CD4-positive, alpha-beta T cell treated with Interleukin-17A for 1 hour (primary cell): ENCODE measurements at places on chromosomes 4 and X.

DNA sequence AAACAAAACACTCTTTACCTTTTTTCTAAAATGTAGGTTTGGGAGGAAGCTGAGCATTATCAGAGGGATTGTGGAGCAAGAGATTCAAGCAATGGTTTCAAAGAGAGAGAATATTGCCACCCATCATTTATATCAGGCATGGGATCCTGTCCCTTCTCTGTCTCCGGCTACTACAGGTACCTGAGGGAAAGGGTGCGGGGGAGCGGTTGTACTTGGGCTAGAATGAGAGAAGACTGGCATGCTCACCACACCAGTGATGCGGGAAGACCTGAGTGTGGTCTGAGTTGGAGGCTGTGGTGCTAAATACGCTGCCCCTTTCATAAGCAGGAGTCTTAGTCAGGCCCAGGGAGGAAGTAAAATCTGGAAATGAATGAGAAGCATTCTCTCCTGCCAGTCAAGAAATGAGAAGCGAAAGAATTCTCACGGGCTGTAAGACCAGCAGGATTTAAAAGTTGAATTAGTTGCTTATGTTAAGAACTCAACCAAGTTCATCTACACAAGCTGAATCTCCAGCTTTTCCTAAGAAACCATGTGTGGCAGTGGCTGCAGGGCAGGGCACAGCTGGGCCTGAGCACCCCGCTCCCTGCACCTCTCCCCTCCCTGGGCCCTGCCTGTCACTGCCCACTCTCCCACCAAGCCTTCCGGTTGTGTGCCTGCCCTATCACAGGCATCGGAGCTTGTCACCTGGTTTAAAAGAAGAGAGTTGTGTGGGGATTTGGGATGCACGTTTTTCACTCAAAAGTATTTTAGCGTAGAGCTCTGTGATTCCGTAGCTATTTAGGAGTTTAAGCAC, 24.8 kb upstream of the MSANTD1 start:
- DNase-seq: no peak

DNA sequence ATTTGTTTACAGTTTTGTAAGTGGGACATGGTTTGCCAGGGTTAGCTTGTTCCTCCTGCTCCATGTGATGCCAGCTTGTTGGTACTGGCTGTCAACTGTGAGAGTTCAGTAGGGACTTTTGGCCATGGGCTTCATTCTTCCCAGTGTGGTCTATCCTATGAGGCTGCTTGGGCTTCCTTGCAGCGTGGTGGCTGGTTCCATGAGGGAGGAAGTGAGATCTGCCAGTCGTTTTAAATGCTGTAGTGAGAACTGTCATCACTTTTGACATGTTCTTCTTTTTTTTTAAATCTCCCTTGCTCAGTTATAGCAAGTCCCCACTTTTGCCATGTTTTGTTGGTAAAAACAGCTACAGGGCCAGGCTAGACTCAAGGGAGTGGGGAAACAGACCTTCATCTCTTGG, 15.9 kb downstream of the NSD2 start:
- DNase-seq: no peak

DNA sequence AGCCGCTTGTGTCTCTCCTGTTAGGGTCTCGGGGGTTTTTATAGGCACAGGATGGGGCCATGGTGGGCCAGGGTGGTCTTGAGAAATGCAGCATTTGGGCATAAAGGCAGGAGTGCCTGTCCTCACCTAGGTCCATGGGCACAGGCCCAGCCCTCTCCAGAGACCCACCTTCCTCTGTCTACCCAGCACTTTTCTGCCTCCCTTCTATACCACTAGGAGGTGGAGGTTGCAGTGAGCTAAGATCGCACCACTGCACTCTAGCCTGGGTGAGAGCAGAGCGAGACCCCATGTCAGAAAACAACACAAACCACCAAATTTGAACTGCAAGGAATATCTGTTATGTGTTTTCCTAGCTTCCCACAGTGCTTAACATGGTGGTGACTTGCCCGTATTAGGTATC, 38.0 kb downstream of the MOB1B start:
- DNase-seq: no peak

DNA sequence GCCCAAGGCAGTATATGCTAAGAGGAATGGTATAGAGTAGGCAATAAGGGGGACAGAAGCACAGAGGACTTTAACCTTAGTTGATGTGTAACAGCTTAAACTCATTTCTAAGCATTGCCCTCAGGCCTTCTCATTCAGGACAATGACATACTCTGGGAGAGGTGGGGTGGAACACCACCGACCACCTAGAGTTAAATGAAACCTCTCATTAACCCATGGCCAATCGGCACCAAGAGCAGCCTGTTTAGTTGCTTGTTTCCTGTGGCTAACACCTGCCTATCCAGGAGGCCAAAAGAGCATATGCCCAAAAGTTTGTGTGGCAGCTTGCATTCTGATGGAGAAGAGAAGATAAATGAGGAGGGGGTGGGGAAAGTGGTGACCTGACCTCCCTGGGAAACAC, 88.7 kb upstream of the PLAC1 start:
- DNase-seq: no peak

- no peak for DNase-seq
Observed at GRCh38 chr4:54281054-54281766, 52.1 kb downstream of the PDGFRA start.

GRCh38 chr4:3531318-3531878, 824 bp downstream of the LRPAP1 start:
- DNase-seq: no peak

GRCh38 chrX:40043895-40044294, 53.9 kb downstream of the BCOR start:
- DNase-seq: no peak

GRCh38 chrX:555725-556666, 74.6 kb upstream of the SHOX start:
- DNase-seq: no peak

GRCh38 chr4:140877781-140878180, 121.6 kb upstream of the TBC1D9 start:
- DNase-seq: no peak

DNA sequence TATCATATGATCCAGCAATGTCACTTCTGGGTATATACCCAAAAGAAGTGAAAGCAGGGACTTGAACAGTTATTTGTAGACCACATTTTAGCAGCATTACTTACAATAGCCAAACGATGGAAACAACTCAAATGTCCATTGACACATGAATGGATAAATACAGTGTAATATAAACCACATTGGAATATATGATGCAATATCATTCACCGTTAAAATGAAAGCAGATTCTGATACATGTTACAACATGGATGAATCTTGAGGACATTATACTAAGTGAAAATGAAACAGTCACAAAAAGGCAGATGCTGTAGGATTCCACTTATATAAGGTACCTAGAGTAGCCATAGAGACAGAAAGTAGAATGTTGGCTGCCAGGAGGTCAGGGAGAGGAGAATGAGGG, 130.5 kb upstream of the SMAD1 start:
- DNase-seq: no peak

DNA sequence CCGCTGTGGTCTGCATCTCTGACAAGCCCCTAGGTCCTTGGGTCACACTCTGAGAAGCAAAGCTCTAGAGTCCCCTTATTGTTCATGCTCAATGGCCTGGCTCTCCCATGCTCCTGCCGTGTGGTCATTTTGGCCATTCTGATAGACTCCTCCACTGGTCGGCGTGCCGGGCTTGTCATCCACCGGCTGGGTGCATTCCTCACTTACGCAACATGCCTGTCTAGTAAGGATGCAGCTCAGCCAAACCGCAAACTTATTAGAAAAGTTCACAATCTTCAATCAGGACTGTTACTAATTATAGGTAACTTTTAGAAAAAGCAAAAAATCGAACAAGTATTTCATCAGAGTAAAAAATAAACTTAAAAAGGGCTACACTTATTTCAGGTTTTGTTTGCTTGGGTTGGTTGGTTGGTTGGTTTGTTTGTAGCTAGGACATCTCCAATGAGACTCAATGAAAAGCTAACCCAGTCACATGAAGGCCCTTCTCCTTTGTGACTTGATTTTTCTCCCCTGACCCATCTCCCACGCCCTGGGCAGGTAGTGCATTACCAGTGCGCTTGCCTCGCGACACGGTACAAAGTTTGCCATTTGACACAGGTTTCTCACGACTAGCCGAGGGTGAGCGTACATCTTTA, 41.0 kb downstream of the IRF2 start:
- DNase-seq: no peak

DNA sequence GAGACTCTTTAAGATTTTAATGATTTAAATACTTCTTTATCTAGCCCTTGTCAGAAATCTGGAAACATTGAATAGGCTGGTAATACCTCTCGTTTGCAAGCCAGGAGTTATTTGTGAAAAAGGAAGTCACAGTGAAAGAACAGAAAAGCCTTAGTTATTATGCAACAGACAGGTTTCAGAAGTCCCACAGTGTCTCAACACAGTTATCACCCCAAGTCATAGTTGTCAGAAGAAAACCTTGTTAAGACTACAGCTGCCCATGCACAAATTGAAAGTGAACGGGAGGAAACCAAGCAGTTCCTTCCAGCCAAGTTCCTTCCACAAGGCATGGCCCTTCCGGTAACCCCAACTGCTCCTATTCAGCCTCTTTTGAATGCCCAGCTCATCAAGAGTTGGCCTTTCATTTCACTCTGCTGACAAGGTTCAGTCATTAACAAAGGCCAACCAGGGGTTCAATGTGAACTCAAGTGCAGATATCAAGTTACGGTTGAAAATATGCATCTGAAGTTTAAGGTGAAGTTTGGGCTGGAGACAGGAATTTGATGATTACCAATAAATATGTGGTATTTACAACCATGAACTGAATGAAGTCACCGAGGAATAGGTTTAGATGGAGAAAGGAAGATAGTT, 15.6 kb downstream of the ALPK1 start:
- no peak for DNase-seq
